Stimulated activated CD8-positive, alpha-beta memory T cell treated with anti-CD3 and anti-CD28 coated beads, Interleukin-7, amount 100 ng/mL, for 4 hours (primary cell): ENCODE measurements at places on chromosomes 12 and 14.

DNA sequence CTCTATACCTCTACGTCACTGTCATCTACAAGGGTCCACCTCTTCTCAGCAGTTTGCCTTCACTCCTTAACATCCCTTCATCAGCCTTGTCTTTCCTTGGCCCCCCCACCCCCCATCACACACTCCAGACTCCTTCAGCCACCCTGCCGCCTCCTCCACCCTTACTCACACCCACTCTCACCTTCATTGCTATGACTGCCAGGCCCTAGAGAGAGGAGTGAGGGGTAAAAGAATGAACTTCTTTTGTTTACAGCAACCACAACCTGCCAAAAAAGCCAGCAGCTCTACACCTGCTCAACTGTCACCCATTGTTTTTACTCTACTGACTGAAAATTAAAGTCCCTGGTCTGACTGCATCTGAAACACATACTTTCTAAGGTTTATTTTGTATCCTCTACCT lies 112.8 kb downstream of the DUSP6 start:
- no peak for DNase-seq

DNA sequence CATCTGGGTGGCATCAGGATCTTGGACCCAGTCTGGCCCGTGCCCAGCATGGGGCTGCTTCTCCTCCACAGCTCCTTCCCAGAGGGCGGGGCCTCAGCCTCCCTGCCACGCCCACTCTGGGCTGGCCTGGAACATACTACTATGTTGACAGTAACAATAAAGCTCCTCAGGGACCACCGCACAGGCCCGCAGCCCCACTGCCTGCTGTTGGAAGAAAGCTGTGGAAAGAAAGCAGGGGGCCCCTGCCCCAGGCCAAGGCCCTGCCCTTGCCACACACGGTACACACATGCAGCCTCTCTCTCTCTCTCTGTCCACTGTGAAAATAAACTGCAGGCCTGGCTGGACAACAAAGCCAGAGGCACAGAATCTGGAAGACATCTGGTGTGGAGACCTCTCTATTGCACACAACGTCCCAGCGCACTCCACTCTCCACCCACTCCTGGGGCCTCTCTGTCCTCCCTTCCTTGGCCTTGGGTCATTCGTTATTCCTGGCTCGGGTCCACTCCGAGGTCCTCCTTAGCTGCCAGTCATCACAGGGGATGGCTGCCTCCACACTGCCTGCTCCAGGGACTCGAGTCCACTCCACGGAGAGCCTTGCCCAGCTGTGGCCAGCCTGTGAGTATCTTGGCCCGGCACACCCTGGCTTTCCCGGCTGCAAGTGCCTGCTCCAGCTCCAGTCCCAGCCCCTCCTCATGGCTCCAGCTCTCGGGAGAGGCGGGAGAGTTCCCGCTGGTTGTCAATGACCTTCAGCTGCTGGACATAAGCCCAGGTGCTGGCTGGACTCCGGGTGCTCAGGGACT lies 11.8 kb upstream of the ENDOU start:
- DNase-seq = no peak

DNA sequence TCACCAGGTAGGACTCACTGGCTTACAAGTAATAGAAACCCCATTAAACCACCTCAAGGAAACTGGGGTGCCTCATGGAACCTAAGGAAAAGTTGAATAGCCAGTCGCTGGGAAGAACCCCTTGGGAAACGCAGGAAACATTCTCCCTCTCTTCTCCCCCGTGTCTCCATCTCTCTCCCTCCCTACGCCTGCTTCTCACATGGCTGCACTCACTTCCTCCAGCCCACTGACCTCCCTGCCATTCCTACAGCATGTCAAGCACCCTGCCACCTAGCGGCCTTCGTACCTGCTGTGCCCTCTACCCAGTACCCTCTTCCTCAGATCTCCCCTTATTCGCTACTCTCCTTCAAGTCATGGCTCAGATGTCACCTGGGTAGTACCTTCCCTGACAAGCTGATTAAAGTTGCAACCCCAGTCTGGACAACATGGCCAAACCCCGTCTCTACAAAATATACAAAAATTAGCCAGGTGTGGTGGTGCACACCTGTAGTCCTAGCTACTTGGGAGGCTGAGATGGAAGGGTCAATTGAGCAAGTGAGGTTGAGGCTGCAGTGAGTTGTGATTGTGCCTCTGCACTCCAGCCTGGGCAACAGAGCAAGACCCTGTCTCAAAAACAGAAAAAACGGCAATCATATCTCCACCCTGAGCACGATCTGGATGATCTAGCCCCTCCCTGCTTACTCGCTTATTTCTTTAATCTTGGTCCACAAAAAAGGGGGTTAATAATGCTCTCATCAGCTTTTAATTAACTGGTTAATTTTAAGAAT lies 6.4 kb upstream of the DTX1 start:
- no peak for DNase-seq

DNA sequence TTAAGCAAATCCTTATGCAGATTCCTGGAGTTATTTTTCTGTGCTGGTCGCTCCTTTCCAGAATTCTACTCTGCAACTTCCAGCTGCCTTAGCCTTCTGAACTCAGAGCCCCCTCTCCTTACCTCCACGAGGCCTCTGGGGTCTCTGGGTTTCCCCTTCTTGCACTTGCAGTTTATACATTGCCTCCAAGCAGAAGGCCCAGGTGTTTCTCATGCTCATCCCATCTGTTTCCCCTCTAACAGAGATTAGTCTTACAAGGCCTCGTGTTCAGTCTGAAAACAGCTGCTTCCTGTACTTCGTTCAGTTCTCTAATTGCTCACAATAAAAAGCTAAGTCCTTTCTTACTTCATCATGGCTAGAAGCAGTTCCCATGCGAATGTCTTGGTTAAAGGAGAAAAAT lies 134.4 kb upstream of the FGD4 start:
- DNase-seq = no peak

- DNase-seq = no peak
Observed at GRCh38 chr12:132276066-132276826, 53.1 kb downstream of the GALNT9 start.

DNA sequence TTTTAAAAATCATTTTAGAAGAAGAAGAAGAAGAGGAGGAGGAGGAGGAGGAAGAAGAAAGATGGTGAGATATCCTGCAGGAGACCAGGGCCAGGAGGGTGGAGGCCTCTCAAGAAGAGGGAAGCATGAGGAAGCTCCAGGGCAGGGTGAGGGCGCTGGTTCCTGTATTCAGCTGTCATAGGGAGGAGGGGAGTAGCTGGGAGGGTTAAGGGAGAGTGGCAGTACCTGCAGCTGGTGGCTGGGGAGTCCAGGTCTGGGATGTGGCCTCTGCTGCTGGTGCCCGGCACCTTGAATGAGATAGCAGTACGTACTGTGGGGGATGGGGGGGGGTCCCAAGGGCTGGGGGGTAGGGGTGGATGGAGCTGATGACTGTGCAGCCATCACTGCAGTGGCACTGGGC lies 9.8 kb downstream of the RBP5 start:
- DNase-seq = no peak

DNA sequence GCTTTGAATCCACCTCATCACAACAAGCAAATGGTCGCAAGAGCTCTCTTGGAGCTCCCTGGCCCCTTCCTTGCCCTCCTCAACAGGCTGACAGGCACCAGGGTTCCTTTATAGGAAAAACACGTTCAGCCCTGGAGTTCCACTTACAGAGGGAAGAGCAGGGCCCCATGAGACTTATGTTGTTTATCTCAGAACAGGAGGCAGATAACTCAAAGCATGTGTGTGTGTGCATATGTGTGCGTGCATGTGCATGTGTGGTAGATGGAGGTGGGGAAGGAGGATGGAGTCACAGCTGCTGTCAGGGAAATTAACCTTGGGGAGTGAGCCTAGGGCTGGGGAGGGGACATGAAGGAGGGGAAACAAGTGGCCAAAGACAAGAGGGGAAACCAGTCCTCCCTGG lies 138.1 kb downstream of the DPF3 start:
- no peak for DNase-seq

DNA sequence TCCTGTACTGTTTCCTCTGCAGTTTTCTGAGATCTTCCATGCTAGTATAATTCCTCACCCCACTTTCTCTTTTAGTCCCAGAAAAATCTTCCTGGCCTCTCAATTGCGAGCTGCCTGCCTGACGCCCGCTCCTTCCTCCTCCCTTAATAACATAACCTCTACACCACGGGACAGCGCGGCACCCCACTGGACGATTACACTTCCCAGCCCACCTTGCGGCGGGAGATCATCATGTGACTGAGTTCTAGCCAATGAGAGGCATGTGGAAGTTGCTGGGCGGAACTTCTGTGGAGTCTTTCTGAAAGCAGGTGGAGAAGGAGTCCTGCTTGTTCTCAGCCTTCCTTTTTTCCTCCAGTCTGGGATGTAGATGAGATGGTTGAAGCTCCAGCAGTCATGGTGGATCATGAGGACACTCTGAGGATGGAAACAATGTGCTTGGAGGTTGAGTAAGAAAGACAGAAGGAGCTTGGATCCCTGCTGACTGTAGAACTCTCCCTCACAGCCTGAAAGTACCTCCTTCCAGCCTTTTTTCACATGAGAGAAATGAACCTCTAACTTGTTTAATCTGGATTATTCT lies 133.6 kb upstream of the VRK1 start:
- no peak for DNase-seq

DNA sequence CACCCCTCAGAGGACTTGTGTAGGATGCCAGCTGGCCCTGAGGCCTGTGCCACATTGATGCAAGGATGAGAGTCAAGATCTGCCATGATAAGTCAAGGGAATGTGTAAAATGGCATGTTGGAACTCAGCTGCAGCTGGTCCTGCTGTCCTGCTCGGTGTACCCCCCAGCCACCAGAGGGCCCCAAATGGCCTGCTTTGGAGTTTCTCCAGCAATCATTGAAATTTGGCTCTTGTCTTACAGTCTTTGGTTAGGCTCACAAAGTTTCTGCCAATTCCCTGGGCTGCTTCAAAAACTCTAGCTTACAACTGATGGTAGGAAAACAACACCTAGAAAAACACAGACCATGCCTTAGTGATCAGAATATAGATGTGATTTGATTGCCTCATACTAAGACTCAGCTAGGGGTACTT lies 76.8 kb downstream of the HSD17B6 start:
- no peak for DNase-seq

DNA sequence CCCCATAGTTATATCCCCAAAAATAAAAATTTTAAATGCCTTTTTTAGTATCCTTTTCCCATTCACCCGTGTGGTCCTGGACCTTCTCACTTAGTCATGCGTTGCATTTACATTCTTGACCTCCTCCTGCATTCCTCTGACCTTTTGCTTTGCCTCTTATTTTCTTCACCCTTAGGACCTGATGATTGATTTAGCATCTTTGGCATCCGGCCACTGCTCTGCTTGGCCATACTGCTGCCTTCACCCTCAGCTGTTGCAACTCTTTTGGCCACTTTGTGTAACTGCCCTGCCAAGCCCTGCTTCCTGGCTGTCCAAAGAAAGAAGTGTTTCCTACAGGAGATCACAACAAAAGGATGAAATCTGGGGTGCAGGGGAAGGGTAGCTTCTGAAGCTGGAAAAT lies 48.8 kb upstream of the SLC38A4 start:
- DNase-seq = no peak

GRCh38 chr14:97832776-97833175 lies 1035.6 kb downstream of the VRK1 start:
- DNase-seq = no peak

DNA sequence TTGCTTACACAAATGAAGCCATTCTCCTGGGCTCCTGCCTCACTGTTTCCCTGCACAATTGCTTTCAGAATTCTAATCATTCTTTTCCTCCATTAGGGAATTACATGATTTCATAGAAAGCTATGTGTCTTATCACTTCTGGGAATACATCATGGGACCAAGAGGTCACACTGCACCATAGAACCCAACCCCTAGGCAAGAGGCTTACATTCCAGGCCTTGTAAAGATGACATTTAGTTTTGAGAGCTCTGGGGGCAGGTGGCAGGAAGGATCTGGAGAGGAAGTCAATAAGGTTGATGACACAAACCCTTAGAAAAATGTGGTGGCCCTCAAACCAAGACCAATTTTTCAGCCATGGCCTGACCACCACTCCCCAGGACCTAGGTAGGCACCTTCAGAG lies 57.1 kb downstream of the NUAK1 start:
- no peak for DNase-seq

DNA sequence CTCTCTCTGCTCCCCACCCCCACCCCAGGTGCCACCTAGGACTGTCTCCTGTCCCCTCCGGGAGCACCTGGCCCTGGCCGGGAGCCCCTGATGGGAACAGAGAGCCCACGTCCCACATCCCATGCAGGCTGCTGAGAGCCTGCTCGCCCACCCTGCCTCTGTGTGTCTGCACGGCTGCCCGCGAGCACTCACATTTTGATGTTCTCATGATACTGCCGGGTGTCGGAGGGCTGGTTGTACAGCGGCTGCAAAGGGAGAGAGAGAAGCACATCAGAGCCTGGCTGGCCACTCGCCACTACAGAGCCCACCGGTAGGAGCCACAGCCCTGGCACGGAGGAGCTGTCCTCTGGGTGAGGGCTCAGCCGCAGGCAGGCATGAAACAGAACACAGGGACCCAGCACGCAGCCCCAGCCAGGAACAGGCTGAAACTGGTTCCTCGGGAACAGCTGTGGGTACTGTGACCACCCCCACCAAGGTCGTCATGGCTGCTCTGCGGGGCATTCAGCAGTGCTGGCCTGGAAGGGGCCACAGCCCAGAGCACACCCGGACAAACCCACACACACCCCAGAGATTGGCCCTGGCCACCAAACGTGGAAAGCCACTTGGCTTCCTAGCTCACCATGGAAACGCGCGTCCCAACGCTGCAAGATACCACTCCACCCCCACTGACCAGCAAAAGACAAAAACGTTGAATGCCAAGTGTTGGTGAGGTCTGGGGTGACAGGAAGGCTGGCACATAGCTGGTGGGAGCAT lies 117.6 kb downstream of the NCOR2 start:
- DNase-seq = no peak

DNA sequence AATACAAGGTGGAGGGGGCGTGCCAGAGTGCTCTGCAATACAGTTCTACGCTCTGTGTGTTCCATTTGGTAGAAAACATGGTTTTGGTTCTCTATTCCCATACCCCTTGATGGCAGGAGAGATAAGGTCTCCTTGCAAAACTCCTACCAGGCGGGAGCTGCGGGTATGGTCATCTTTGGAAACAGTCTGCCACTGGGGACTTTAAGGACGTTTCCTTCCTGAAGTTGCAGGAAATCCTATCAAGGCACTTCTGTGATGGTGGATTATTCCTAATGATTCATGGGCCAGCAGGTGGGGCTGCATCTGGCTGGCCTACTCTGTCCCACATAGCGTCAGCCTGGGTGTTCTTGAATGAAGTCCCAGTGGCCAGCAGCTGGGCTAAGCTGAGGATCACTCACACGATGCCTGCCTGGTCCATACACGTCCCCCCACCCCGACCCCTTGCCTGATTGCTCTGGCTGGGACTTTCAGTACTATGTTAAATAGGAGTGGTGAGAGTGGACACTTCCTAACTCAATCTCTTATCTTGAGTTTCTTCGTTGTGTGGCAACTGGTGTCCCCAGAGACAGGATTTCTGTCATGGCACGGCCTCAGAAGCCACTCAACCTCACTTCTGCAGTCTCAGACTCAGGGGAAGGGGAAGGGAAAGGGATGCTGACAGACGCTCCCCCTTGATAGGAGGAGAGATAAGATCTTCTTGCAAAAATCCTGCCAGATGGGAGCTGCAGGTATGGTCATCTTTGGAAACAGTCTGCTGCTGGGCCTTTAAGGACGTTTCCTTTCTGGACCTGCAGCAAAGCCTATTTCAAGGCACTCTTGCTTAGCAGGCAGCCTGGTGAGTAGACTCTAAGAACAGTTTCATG lies 61.0 kb upstream of the FKBP4 start:
- no peak for DNase-seq

GRCh38 chr12:77816196-77816595 lies 14.5 kb upstream of the NAV3 start:
- no peak for DNase-seq

GRCh38 chr12:123120452-123121166 lies 30.3 kb downstream of the PITPNM2 start:
- DNase-seq = no peak
